ENCODE measurements at places on chromosomes 2 and 18.

GRCh38 chr2:138730497-138731030, 49.6 kb downstream of the NXPH2 start:
- DNase-seq, result no peak

DNA sequence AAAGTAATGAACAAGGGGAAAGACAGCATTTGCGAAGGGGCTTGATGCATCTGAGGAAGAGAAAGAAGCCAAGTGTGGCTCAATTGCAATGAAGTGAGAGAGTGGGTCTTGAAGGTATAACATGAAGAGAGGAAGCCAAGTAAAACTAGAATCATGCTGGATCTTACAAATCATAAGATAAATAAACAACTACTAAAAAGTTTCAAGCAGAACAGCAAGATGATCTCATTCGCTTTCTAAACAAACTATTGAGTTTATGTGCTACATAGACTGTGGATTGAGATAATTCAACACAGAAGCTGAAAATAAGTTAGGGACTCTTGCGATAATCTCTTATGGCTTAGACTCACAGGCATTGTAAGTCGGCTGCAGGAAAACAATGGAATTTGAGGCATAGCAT, 1310.5 kb upstream of the NRXN1 start:
- no peak for DNase-seq

GRCh38 chr18:4357579-4357978, 97.5 kb downstream of the DLGAP1 start:
- no peak for DNase-seq

DNA sequence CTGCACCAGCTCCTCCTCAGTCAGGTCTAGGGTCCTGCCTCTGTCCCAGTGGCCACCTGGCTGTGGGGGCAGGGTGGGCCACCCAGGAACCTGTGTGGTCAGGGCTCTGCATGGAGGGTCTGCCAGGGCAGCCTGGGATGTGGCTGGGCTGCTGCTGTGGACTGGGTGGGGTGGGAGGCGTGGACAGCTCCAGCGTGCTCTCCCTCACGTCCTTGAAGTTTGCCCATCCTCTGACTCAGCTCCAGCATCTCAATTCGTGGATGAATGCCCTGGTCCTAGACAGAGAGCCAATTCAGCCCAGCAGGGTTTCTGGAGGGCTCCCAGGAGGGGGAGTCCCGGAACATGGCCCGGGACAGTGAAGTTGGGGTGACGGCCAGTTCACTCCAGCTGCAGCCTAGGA, 64.3 kb upstream of the EPAS1 start:
- DNase-seq, result no peak

DNA sequence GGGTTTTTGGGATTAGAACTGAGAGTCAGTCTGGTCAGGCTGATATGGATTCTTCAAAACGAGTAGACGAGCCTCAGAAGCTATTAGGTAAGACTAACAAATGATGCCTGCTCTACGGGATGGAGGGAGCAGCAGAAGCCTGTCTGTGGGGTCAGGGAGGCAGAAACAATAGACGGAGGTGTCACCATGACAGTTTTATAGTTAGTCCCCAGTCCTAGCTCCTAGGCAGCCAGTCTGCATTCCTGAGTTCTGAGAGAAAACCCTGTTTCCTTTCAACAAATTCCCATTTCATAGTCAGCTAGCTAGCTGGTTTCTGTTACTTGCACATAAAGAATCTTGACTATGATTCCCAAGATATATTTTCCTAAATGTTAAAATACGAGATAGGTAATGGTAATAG, 542.1 kb downstream of the PID1 start:
- DNase-seq, result no peak

- no peak for DNase-seq
Measured at GRCh38 chr2:152858594-152859265, 140.3 kb downstream of the ARL6IP6 start.

- DNase-seq, result no peak
Measured at GRCh38 chr2:19942199-19942598, 40.4 kb upstream of the TTC32 start.

DNA sequence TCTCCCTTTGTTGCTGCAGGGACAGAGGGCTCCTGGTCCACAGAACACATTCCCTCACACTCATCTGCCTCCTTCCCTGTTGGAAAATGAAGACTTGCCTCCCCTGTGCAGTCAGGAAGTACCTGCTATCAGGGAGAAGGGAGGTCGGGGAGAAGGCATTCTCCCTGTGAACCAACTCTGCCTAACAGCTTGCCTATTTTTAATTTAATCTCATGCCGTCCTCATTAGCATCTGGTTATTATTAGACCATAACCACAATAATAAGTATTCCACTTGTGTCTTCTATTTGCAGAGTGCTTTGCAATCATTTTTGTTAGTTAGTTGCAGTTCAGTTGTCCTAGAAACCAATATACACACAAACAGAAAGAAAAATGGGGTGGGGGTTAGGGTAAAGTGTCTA, 232.6 kb upstream of the SKOR2 start:
- no peak for DNase-seq

Data from SIG-M5 (cell line).